Melanocyte of skin (primary cell): ENCODE measurements at places on chromosomes 11 and 22. TPM values are rescaled to one million over a fixed set of nuclear protein-coding genes. Genes with fewer than 3 reads are reported as not detected.

SLC5A1 gene
- total RNA-seq = 0.15 TPM in 1 of 2 replicates, not detected in the other

TBX10 gene
- not detected in 2 replicates for total RNA-seq

TMEM191C gene
- 0.93 and 1.00 TPM in 2 replicates for total RNA-seq

FAM83F gene
- 0.36 and 0.69 TPM in 2 replicates for total RNA-seq

MB gene
- total RNA-seq = not detected in 2 replicates

OVCH2 gene
- not detected in 2 replicates for total RNA-seq

TSGA10IP gene
- total RNA-seq = not detected in 2 replicates

ELFN2 gene
- total RNA-seq = not detected in 2 replicates

SCGB1A1 gene
- not detected in 2 replicates for total RNA-seq

HORMAD2 gene
- not detected in 2 replicates for total RNA-seq
